RKO (cell line): ENCODE measurements at places on chromosomes 4 and X.
A peak's percentile ranks its signal among the peaks of the same experiment; 100 is the strongest.

DNA sequence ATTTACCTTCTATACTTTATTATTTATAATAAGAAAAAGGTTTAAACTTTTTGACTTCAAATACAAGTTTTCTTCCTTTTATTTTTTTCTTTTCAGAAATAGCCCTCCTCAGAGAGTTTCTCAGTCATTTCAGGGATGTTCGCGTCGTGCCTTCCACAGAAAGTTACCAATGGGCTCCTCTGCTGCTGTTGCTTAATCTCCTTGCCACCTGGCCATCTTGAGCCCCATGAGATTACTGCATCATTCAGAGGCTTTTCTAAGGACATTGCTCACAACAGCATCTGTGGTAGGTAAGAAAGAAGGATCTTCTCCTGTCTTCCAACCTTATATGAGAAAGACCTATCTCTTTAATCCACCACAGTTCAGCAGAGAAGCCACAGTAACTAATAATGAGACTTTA, 1361.9 kb upstream of the ADGRL3 start:
- DNase-seq: no peak

DNA sequence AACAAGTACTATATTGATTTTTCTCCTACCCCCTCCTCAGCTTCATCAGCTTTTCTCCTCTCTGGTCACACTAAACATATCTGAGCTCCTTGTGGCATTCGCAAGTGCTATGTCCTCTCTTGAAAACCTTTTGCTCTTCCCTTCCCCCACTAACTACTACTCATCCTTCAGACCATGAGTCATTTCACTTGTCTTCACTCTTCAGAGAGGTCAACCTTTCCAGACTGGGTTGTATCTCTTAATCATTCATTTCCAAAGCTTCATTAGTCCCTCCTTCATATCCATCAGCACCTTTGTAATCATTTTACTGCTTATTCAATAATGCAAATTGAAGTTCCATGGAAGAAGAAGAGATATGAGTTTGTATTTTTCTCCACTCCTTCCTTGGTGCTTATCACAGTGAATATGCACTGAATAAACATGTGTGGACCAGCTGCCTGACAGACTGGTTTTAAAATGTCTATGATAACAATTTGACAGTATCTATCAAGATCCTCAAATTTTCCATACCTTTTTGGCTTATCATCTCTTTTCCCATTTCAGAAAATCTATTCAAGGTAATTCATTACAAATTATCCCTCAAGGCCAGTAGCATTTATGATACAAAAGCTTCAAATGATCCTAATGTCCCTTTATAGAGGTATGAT, 28.4 kb downstream of the DDX60L start:
- DNase-seq: peak; percentile 67

GRCh38 chrX:19555683-19556082, 40.4 kb upstream of the MAP3K15 start:
- no peak for DNase-seq

- no peak for DNase-seq
Observed at GRCh38 chr4:14910411-14910810, 91.9 kb upstream of the CPEB2 start.

- no peak for DNase-seq
Observed at GRCh38 chrX:49089553-49089952, 9.9 kb upstream of the WDR45 start.
